ENCODE measurements at places on chromosomes 12 and 14.
A peak's percentile ranks its signal among the peaks of the same experiment; 100 is the strongest.

DNA sequence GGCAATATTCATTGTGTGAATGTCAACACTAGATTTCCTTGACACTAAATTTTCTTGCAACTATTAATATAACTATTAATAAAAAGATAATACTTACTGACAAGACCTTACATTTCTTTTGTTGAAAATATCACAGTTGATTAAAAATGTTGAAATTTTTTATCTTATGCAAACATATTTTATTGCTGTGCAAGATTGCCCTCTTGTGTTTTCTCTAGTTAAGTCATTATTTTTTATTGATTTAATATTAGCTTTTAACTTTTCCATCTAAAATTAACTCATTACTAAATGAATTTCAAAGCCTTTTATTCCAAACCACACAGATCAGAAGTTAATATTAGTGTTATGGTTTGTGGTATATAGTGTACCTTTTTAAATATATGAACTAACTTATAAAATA, 11.7 kb upstream of the NAA30 start:
- no peak overlapping the region for H3K27ac ChIP-seq
- H3K4me1 ChIP-seq: no peaks in the 10 kb centered on the region
- no peak overlapping the region for H3K4me3 ChIP-seq
- DNase-seq: no peak
- H3K27me3 ChIP-seq: no peaks in the 10 kb centered on the region

DNA sequence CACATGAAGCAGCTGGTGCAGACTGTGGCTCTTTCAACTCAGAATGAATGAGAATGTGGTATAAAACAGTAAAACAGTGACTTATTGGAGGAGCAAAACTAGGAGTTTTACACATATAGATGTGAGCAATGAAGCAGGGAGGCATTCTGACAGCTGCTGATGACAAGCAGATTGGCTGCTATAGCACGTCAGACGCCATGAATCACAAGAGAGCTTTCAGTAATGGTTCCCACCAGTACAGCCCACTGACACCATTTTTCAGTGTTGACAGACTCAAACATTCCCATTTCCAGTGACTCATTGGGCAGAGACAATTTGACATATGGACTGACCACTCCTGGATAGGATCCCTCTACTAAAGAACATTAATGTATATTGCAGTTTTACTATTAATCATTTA, 24.6 kb upstream of the FSCB start:
- no peaks in the 10 kb centered on the region for H3K36me3 ChIP-seq
- DNase-seq: no peak
- H3K4me3 ChIP-seq: no peak overlapping the region

GRCh38 chr12:116194935-116195431, 82.5 kb downstream of the MED13L start:
- peaks cover 1% of the 10 kb centered on the region for H3K36me3 ChIP-seq
- no peak overlapping the region for H3K4me3 ChIP-seq
- no peak overlapping the region for H3K27ac ChIP-seq
- DNase-seq: peak; percentile 87
- H3K4me1 ChIP-seq: peaks cover 53% of the 10 kb centered on the region

- no peaks in the 10 kb centered on the region for H3K27me3 ChIP-seq
- H3K4me3 ChIP-seq: no peak overlapping the region
- H3K4me1 ChIP-seq: peaks cover 9% of the 10 kb centered on the region
- peak overlapping the region; percentile 4 for H3K27ac ChIP-seq
Measured at GRCh38 chr12:11895421-11896078, 175.2 kb upstream of the BCL2L14 start.

DNA sequence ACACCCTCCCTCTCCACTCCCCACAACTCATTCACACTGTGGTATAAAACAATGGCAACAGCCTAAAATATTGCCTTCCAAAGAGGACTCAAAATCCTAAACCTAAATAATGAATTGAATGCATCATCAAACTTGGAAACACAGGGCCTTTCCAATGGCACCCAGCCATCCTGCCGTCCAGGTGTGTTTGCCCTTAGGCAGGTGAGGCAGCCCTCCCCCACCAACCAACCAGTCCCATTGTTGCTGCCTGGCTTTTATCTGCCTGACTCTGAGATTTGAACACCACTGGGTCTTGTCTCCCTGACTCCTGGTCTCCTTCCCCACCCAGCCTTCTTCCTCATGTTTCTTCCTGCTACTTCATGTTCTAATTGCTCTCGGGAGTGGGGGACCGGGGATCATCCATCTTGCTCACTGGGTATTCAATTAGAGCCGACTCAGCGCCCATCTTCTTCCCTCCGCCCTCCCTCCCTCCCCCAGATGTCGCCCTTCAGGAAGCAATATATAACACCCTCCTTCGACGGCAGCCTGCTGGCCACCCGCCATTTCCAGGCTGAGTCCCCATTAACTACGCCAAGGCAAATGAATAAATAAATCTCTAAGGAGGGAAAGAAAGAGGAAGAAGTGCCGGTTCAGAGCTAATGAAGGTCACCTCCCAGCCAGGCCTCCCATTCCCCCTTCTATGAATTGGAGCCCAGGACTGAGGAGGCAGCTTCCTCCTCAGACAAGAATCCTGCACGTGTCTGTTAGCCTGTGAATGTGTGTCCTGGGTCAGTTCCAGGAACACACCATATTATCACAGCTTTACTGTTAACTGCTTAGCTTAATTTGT, 36.3 kb upstream of the NTF3 start:
- no peaks in the 10 kb centered on the region for H3K4me1 ChIP-seq
- H3K36me3 ChIP-seq: no peaks in the 10 kb centered on the region
- H3K27ac ChIP-seq: no peak overlapping the region
- H3K27me3 ChIP-seq: peaks cover 3% of the 10 kb centered on the region

Measured in activated naive CD4-positive, alpha-beta T cell treated with anti-CD3 and anti-CD28 coated beads for 36 hours (primary cell).